ENCODE measurements at places on chromosomes 7 and 10.

DNA sequence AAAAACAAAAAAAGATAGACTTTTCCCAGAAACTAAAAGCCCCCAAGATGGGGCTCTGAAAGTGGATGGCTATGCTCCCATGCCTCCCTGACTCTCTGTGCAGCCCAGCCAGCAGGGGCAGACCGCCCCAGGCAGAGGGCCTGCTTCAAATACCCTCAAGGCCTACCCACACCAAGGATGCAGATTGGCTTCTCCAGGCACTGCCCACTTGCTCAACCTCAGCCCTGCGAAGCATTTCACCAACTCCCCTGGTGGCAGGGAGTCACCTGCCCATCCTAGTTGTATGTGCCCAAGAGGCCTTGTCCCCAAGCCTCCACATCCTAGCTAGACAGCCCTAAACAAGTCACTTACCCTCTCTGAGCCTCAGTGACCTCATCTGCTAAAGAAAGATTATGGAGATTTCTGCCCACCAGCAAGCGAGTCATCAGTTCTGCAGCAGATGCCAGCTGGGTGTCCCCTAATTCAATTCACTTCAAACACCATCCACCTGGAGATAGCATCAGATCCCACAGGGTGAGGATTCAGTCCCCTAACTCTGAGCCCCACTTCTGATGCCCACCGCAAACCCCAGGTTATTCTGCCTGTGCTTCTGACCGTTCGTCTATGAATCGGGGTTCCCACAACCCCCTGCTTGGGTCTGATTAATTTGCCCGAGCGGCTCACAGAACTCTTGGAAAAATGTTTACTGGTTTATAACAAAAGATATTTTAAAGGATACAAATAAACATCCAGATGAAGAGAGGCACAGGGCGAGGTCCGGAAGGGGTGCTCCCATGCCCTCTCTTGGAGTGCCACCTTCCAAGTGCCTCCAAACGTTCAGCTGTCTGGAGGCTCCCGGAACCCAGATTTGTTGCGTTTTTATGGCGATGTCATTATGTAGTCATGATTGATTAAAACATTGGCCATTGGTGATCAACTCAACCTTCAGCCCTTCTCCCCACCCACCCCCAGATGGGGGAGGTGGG is 18.6 kb upstream of the ZMIZ1 start:
- DNase-seq: no peak

GRCh38 chr10:88067737-88068136 is 204.3 kb downstream of the PTEN start:
- no peak for DNase-seq

DNA sequence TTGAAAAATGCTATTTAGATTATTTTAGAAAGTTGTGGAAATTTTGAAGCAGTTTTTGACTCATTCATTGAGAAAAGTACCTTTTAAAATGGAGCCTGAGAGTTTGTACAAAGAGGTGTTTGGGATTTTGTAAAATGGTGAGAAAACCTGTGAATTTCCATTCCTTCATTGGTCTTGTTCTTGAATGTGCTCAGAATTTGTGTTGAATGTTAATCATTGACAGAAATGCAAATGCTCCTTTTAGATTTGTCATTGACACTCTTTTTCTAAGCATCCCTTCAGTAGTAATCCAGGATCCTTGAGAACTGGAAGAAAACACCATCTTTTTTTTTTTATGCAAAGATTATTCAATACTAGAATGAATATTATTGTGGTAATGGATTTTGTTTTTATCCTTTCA is 74.8 kb downstream of the LCOR start:
- DNase-seq: no peak

DNA sequence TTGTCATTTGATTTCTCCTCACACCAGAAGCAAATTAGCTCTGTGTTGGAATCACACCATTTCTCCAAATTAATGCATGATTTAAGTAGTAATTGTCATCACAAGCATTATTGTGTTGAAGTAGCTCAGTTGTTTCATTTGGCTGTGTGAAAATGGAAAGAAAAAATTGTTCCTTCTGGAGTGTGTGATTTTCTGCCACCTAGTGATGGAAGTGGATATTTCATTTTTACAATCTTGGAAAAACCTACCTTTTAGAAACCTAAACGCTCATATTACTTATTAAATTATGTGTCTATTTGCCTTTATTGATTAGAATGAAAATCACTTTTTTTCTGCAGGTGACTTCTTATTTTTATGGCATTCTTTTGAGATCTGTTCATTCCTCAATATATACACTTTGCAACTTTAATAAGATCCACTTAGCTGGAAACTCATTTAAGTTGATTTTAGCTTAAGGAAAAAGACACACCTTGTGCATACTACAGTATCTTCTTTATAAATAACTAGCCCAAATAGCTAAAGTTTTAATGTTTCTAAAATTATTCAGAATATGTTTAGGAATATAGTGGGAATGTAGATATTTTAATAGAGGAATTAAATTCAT is 50.0 kb downstream of the SRI start:
- DNase-seq: no peak

DNA sequence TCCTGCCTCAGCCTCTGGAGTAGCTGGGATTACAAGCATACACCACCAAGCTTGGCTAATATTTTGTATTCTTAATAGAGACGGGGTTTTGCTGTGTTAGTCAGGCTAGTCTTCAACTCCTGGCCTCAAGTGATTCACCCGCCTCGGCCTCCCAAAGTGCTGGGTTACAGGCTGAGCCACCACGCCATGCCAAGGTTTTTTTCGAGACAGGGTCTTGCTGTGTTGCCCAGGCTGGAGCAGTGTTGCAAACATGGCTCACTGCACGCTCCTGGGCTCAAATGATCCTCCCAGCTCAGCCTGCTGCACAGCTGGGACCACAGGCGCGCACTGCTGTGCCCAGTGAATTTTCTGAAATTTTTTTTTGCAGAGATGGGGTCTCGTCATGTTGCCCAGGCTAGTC is 3.3 kb upstream of the SEC31B start:
- DNase-seq: no peak

DNA sequence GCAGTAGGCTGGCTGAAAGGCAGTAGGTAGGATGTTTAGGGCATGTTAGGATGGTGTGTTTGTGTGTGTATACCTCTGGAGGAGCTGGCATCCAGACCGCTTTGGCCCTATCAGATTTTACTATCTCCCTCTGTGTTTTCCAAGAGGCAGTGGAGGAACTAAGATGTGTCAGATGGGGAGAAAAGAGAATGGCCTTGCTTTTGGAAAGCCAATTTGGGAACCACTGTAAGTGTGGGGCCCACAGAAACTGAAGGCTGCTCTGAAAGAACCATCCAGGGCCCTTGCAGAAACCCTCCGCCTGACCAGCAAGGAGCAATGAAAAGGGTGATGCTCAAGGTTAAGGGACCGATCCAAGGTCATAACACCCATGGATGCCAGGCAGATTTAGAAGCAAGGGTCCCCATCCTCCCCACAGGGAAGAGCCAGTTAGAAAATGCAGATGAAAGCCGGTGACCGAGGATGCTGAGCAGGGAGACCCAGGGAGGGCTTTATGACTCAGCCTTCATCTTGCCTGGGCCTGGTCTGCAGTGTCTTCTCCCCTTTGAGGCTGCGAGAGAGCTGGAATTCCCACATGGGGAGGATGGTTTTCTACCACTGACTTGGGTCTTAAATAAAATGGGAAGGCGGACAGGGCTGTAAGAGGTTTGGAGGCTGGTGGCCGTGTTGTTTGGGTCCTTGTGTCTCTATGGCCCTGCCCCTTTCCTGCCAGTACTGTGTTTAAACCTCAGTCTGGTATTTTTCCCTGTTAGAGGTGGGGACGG is 275.8 kb downstream of the LRMDA start:
- no peak for DNase-seq

GRCh38 chr10:77857272-77857671 is 69.3 kb downstream of the DLG5 start:
- no peak for DNase-seq

- DNase-seq: no peak
Measured at GRCh38 chr7:121697731-121698316, 175.1 kb upstream of the PTPRZ1 start.

- DNase-seq: no peak
Measured at GRCh38 chr10:59839576-59839975, 66.8 kb downstream of the CCDC6 start.

DNA sequence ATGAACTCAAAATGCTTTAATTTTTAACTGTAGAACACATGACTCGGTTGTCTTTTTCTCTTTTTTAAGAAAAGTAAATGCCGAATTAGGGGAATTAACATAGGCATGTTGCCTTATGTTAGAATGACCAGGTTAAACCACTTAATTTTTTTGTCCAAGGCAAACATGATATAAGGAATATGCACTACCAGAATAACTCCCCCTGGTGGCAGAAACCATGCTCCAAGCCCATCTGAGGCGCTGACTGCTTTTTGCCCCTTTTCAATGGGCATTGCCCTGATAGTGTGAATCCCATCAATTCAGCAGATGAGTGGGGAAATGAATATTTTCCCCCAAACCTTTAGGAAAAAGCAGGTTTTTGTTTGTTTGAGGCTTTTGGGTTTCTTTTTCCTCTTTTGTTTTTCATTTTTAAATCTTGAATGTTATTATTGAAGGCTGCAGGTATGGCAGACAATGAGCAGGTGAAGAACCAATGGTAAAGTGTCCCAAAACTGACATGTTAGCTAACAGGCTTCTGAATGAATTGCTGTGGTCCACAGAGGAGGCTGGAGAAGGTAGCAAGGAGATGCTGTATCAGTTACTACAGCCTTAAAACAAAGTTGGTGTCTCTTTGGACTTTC is 284.3 kb downstream of the SORCS3 start:
- DNase-seq: peak; percentile 26

DNA sequence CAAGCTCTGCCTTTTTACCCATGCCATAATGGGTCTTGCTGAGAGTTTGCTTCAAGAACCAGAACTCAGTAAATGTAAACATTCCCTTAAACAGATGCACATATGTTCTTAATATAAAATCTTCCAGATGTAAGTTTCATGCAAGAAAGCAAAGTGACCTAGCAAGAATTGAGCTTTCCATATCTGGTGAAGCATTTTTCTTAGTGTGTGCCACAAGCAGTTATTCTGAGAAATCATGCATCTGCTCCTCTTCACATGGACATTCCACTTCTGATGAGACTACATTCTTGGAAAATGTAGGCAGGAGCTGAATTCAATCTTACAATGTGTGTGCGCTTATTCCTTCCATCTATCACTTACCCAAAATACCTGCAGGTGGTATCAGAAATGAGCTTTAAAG is 227.8 kb upstream of the LRRTM3 start:
- DNase-seq: no peak

GRCh38 chr10:1589257-1589656 is 148.1 kb downstream of the ADARB2 start:
- DNase-seq: no peak

DNA sequence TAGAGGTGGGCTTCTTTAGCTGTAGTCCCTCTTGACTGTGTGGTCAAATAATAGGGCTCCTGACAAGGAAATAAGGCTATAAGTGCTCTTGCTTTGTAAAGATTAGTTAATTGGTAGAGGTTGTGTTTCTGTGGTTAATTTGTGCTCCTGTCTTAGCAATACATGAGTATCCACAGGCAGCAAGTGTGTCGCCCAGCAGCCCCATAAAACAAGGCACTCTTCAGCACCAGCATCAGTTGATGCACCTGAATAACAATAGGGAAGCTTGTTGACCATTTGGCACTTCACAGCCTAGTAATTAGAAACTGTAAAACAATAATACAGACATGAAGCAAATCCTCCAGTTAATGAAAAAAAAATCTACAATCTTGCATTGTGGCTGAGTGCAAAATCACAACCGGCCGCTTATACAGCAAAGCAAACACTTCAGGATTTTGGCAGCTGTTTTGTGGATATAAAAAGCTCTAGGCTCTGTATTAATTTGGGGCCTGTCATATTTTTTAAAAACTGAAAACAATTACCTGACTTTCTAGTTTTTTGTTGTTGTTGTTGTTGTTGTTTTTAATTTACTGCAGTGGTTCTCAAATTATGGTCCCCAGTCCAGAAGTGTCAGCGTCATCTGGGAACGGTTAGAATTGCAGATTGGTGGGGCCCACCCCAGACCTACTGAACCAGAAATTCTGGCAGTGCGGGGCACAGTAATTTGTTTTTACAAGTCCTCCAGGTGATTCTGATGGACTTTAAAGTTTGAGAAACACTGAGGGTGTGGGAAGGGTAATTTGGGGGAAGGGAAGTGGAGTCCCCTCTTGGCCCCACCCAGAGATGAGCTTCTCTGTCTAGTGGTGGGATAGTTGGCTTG is 56.8 kb downstream of the AUTS2 start:
- no peak for DNase-seq

DNA sequence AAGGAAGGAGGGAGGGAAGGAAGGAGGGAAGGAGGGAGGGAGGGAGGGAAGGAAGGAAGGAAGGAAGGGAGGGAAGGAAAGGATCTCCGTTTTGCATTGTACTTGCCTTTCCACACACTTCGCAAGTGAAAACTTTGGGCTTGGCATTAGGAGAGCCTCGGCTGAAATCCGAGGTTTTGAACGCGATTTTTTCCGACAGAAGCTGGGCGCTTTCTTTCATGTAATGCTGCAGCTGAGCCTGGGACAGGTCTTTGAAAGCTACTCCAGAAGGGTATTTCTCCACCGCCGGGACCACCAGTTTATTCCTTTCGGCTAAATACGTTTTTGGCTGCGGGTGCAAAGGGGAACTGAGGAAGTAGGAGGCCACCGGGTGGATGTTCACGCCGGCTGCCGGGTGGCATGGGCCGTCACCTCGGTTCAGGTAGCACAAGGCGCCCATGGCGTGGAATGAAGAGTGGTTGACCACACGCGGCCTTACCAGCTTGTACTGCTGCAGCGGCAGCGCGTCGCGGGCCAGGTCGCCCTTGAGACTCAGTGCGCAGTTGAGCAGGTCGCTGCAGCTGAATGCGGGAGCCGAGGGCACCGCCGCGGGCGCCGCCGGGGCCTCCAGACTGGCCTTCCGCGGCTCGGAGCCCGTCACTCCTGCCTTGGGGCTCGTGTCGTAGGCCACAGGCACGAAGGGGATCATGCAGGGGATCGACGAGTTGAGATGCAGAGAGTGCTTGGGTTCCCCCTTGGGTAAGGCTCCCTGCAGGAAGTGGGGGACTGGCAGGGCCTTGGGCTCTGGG is 825 bp downstream of the FEZF1 start:
- DNase-seq: peak; percentile 55

GRCh38 chr10:109957092-109957797 is 33.9 kb upstream of the XPNPEP1 start:
- DNase-seq: peak; percentile 39

- peak; percentile 70 for DNase-seq
Measured at GRCh38 chr10:54796881-54797280, 4.2 kb downstream of the PCDH15 start.

DNA sequence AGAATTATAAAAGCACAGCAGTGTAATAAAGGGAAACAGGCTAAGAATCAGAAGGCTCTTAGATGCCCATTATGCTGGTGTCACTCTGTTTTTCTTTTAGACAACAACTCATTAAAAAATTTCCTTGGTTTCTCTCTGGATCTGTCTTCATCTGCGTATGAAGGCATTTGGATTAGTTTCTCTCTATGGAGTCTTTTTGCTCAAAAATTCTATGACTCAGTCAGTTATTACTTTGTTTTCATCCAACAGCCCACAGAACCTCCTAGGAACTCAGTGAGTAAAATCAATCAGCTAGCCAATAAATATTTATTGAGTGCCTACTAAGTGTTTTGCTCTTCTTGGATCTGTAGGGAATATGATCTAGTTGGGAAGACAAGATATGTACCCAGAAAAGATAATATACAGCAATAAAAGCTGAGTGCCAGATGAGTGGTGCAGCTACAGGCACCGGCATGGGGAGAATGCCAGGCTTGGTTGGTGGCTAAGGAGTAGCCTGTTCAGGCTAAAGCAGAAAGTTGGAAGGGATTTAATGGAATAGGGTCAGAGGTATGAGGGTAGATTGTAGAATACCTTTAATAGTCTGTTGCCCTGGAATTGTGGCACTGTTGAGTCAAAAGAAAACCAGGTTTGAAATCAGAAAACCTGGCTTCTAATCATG is 156.2 kb downstream of the LRRC4 start:
- no peak for DNase-seq

GRCh38 chr10:96275685-96276418 is 4.5 kb upstream of the BLNK start:
- DNase-seq: no peak
